Activated gamma-delta T cell treated with anti-CD3 and anti-CD28 coated beads, Interleukin-2, amount 50 U/mL, for 16 hours (primary cell): ENCODE measurements at places on chromosomes 3 and 15.

- no peak for DNase-seq
Measured at GRCh38 chr3:52089691-52090090, 33.3 kb upstream of the DUSP7 start.

DNA sequence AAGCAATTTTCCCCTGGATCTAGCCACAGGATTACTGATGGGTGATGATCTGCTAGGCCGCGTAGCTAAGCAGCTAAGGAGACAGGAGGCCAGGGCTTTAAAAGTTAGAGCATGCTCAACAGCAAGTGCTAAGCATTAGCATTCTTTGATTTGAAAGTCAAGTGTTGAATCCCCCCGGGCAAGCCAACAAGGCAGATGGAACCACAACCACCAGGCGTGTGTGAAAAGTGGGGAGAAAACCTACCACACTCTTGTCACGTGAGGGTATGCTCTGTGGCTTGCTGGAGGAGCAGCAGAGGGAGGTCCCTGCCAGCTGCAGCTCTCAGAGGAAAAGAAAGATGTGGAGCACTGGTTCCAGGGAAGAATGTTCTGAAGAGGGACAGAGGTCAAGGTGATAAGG is 20.9 kb downstream of the SLC51A start:
- no peak for DNase-seq

- DNase-seq = no peak
Measured at GRCh38 chr15:63264688-63265293, 12.6 kb upstream of the APH1B start.

GRCh38 chr15:85142312-85142711 is 160.7 kb downstream of the PDE8A start:
- DNase-seq = no peak

DNA sequence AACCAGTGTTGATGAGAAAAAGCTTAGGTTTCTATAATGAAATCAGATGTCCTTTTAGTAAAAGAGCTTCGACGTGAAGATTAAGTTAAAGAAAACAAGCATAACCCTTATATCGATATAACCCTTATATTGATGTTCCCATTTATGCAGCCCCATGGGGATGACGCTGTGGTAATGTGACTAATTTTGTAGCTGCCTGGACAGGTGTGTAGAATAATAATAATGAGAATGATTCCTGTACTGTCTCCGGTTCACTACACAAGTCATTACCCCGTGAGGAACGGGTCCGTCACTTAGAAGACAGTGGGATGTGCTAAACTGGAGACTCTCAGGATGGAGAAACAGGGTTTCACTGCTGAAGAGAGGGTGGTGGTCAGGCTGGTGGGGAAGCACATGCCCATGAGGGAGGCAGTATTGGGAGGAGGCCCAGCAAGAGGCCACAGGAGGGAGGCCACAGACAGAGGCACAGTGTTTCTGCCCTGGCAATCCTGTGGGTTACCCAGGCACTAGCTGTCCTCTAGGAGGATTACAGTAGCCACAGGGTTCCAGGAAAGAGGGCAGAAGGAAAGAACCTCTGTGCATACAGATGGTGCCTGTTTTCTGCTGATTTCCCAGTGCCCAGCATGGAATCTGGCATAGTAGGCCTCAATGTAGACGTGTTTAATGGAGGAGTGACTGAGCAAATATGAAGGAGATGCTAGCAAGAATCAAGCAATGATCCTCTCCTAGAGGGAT is 191.1 kb upstream of the TSC22D2 start:
- no peak for DNase-seq

DNA sequence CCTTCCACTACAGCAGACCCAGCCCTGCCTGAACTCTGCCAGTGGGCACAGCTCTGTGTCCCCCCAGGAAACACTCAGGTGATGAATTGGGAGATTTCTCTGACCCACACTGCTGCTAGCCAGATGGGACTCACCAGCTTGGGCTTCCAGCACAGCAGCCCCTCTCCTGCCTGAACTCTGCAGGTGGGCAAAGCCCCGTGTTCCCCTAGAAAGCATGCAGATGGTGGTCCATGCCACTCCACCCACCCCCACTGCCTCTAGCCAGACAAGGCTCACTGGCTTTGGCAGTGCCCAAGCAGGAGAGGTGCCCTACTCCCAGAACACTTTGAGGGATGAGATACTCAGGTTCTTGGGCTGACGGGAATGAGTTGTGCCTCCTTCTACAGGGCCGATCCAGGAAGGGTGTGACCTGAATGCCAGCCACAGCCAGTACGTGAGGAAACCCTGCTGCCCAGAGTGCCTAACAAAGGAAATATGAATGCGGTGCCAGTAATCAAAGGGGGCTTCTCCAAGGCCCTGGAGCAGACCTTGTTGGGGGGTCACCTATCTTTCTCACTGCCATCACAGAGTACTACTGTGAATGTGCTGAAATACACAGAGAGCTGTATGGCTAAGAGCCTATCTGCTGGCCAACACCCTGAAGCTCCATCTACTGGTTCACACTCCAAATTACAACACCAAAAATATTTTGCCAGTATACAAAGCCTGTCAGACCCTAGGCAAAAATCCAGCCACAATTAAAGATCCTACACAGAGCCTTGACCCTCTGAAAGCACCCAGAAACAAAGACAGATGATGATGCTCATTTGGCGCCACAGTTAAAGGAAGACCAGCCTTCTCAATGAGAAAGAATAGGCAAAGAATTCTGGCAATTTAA is 61.9 kb downstream of the BTLA start:
- DNase-seq = no peak

DNA sequence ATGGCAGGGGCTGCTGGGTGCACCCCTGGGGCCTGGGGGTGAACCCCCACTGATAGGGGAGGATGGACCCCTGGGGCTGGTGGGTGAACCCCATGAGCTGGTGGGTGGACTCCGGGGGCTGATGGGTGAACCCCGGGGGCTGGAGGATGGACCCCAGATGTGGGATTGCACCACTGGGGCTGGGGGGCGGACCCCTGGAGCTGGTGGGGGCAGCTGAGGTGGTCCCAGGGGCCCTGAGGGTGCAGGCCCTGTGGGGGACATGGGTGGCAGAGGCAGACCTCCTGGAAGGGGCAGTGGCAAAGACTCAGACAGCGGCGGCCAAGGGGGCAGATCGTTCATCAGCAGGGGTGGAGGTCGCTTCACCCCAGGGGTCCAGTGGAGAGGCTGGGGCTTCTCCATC is 17.4 kb upstream of the TXNRD3 start:
- no peak for DNase-seq

- no peak for DNase-seq
Measured at GRCh38 chr3:13248640-13249039, 171.5 kb downstream of the NUP210 start.

DNA sequence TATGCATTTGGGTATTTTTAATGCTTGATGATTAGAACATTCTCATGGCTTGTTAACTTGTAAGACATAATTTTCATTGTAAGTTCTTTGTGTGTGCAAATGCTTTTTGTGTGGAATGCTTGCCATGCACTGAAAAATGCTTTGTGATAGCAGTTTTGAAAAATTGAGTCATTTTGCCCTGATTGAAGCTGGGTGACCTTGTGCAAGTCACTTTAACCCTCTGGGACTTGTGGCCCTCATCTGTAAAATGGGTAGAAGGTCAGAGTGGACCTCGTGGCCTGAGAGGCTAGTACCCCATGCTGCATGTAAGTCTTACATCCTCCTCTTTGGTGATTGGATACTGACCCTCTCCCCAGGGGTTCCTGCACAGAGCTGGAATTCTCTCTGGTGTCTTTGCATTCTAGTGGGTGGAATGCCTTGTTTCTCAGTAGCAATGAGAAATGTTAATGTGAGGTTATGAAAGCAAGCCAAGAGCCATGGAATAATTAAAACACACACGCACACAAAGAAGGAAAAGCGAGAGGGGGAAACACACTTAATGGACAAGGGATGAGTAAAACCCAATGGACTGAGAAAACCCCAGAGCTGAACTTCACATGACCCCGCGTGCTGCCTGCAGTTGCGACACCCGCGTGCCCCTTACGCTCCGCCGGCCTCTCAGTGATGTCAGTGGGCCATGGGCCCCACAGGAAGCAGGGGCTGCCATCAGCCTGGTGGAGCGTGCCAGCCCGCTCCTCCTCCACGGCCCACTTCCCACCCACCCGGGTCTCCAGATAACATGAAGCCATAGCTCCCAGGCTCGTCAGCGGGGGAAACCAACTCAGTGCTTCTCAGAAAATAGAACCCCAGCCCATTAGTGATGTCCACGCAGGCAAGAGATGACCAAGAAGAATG is 44.0 kb downstream of the SMAD3 start:
- DNase-seq = no peak

DNA sequence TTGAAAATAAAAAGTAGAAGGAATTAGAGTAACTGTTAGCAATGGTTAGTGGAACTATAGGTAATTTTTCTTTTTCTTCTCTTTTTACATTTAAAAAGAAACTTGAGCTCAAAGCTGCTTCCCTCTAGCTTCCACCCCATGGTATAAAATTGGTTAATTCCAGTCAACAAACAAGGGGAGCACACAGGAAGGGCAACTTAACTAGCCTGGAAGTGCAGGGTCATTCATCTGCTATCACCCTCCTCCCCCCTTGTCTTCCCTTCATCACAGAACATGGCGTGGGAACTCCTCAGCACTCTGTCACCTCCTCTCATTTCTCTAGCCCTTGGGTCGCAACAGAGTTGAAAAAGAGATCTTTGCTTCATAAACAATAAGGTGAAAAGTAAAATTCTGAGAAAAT is 20.0 kb downstream of the MASP1 start:
- no peak for DNase-seq

DNA sequence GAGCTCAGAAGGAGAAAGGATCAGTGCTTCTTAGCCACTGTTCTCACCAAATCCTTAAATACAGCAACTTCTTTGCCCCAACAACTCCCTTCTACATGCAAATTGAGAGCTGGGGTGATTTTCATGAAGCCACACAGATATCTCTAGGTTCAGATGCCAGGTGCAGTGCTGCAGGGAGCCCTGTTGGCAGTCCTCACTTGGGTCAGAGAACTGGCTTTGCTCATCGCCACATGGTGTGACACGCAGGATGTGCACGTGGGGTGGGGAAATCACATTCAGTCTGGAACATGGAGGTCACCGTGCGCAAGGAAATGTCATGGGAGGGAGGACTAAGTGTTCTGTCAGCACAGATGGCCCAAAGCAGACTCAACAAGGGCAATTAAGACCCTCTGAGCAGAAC is 103.8 kb downstream of the WDR76 start:
- no peak for DNase-seq

- DNase-seq = no peak
Measured at GRCh38 chr15:27701956-27702355, 397.2 kb downstream of the OCA2 start.

DNA sequence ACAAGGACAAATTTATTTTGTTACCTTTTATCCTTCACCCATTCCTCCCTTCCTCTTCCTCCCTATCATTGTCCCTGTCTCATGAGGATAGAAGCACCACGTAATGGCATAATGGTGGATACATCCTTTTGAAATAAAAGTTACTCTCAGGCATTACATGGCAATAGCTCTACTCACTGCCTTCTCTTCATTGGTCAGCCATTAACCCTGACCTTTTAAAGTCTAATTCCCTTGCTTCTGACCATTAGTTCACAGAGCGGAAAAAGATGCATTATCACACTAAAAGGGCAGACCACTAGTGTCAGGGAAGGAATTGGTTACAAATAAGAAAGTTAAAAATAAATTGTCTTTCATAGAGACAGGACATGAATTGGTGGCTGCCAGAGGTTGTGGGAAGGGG is 54.6 kb upstream of the EIF1B start:
- no peak for DNase-seq

GRCh38 chr15:83709241-83709640 is 55.3 kb downstream of the ADAMTSL3 start:
- DNase-seq = no peak

- no peak for DNase-seq
Measured at GRCh38 chr15:31017311-31017710, 25.9 kb upstream of the MTMR10 start.
